Regular cardiac myocyte (primary cell): ENCODE measurements at places on chromosomes 5 and 9. TPM values are rescaled to one million over a fixed set of nuclear protein-coding genes. Genes with fewer than 3 reads are reported as not detected.

PCDHGC5 gene
- total RNA-seq, result 1.7 and 2.0 TPM in 2 replicates

GABRA6 gene
- total RNA-seq, result not detected in 2 replicates

CATSPER3 gene
- 0.38 TPM in 1 of 2 replicates, not detected in the other for total RNA-seq

GRIA1 gene
- 0.19 and 0.28 TPM in 2 replicates for total RNA-seq
